Stimulated activated CD8-positive, alpha-beta memory T cell treated with anti-CD3 and anti-CD28 coated beads, Interleukin-15, amount 100 ng/mL, for 4 hours (primary cell): ENCODE measurements at places on chromosomes 3 and 15.

- DNase-seq, result no peak
Observed at GRCh38 chr3:70753572-70753971, 441.1 kb upstream of the MDFIC2 start.

- no peak for DNase-seq
Observed at GRCh38 chr3:194446754-194447153, 40.0 kb downstream of the ATP13A3 start.

DNA sequence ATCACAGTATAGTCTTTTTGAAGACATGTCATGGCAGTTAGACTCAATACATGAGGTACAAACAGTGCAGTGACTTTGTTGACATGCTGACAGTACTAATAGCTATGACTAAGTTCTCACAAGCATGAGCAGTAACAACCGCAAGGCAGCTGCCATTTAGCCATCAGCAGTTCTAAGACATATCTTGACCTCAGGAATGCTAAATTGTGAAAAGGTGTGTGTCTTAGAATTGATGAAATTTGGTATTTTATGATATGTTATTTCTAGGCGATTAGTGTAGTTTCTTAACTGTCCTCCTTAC lies 60.7 kb upstream of the FURIN start:
- DNase-seq, result no peak

DNA sequence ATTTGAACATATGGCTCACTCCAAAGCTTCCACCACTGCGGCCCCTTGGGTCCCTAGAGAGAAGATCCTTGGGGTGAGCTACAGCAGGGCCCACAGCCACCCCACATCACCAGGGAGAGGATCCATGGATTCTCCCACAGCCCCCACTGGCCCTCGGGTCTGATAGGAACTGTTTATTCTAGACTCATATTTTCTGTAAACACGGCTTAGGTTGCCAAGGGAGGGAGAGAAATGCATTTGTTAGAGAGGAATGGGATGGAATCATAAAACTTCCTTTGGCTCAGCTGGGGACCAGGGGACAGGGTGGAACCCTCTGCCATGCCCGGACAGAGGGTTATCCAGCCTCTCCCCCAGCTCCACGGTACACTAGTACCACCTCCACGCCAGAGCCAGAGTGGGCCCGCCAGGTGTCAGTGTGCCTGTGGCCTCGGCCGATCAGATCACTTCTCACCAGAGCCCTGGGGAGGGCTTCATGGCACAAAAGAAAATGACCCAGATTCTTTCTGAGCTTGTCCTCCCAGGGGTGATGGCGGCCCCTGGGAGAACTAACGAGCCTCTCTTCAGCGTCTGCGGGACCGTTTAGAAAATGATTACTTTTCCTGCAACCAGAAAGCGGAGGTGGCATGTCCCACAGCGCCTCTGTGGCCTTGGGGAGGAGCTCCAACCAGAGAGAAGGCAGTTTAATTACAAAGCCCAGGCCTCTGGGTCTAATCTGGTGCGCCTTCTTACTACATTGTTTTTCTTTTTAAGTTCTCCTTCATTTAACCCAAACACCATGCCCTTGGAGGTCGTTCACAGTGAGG lies 33.7 kb downstream of the ADCY5 start:
- no peak for DNase-seq

DNA sequence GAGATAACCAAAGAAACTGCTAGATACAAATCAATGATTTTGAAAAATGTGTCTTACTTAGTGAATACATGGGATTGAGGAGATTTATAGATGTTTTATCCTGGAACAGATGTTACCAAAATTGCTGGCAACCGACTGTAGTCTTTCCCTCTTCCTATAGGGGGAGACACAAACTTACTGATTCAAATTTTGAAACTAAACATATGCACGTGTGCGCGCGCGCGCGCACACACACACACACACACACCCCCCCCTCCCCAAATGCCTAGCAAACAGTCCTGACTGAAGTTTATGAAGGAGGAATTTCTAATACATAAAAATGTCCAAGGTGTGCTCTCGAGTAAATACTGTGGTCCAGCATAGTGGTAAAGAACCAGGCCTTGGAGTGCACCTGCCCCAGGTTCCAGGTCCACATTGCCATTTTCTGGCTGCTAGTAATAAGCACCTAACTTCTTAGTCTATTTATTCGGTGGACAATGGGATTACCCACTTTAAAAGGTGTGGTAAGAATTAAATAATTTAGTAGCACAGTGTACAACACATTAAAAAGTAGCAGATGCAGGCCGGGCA lies 18.5 kb upstream of the C3orf62 start:
- DNase-seq, result no peak

GRCh38 chr3:161695811-161696210 lies 199.2 kb downstream of the OTOL1 start:
- DNase-seq, result no peak

DNA sequence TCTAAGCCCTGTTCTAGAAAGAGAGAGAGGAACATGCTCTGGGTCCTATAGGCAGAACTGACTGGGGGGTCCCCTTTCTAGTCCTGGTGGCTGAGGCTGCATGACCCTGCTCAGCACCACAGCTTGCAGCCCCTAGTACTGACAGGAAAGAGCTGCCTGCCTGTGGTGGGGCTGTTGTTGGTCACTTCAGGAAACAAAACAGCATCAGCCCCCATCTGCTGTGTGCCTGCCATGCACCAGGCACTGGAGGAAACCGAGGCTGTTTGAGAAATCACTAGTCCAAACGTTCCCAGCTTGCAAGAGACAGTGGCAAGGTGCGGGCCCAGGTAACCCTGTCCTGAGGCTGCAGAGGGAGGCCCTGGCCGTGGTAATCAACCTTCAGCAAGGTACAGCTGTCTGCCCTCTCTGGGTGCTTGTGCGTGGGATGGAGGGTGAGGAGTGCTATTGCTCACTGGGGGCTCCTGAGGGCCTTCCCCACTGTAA lies 90.6 kb downstream of the IQSEC1 start:
- no peak for DNase-seq

- DNase-seq, result no peak
Observed at GRCh38 chr3:126339466-126339865, 17.7 kb downstream of the KLF15 start.
